Activated CD4-positive, alpha-beta T cell treated with anti-CD3 and anti-CD28 coated beads, Interleukin-2, amount 10 ng/mL, durations not matched to agents 7 days and 5 days (primary cell): ENCODE measurements at places on chromosomes 16 and 17. TPM values are rescaled to one million over a fixed set of nuclear protein-coding genes. Genes with fewer than 3 reads are reported as not detected.

DNA sequence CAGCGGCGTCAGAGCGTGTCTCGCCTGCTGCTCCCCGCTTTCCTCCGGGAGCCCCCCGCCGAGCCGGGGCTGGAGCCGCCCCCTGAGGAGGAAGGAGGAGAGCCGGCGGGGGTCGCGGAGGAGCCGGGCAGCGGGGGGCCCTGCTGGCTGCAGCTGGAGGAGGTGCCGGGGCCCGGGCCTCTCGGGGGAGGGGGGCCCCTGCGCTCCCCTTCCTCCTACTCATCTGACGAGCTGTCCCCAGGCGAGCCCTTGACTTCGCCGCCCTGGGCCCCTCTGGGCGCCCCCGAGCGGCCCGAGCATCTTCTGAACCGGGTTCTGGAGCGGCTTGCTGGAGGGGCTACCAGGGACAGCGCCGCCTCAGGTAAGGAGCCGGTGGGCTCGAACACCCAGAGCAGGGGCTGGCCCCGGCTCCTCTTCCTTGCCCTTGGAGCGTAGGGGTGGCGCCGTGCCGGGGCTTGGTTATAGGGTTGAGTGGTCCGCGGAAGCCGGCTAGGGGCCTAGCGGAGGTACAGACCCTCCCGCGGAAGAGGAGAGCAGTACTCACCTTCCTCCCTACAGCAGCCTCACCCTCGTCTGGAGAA, 841 bp downstream of the RAPGEFL1 start:
- H3K36me3 ChIP-seq: peaks cover 15% of the 10 kb centered on the region
- no peak for DNase-seq
- H3K4me3 ChIP-seq: peak overlapping the region; percentile 32

GRCh38 chr16:68466174-68466573, 17.9 kb upstream of the SMPD3 start:
- peaks cover 42% of the 10 kb centered on the region for H3K4me1 ChIP-seq
- DNase-seq: no peak
- H3K4me3 ChIP-seq: no peak overlapping the region
- no peak overlapping the region for H3K27ac ChIP-seq
- H3K27me3 ChIP-seq: peaks cover 19% of the 10 kb centered on the region
- H3K36me3 ChIP-seq: peaks cover 3% of the 10 kb centered on the region

RHBDF1 gene
- not detected for total RNA-seq

DNA sequence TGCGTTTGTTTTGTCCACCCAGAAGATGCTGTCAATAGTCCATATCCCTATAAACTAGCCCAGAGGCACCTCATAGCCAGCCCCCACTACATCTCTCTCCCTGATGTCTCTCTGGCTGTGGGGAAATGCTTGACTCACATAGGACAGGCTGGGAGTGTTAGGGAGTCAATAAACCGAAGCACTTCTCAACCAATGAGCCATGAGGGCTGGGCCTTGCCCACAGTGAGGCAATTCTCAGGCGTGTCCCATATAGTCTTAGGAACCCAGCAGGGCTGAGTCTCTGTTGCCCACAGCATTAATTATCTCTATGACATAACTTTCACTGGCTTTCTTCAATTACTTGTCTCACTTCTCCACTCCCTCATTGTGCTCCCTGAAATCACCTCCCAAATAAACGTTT, 387.3 kb upstream of the CDH11 start:
- no peaks in the 10 kb centered on the region for H3K36me3 ChIP-seq
- no peak overlapping the region for H3K4me3 ChIP-seq
- no peak overlapping the region for H3K27ac ChIP-seq

GRCh38 chr16:10668322-10669045, 26.2 kb downstream of the TEKT5 start:
- H3K36me3 ChIP-seq: no peaks in the 10 kb centered on the region
- H3K27me3 ChIP-seq: no peaks in the 10 kb centered on the region
- no peaks in the 10 kb centered on the region for H3K4me1 ChIP-seq
- no peak overlapping the region for H3K27ac ChIP-seq

GRCh38 chr16:74305978-74306784, 9.6 kb downstream of the PSMD7 start:
- DNase-seq: no peak
- H3K36me3 ChIP-seq: peaks cover 49% of the 10 kb centered on the region
- H3K27ac ChIP-seq: no peak overlapping the region
- no peak overlapping the region for H3K4me3 ChIP-seq

SDF2 gene
- 43.9 TPM for total RNA-seq

DNA sequence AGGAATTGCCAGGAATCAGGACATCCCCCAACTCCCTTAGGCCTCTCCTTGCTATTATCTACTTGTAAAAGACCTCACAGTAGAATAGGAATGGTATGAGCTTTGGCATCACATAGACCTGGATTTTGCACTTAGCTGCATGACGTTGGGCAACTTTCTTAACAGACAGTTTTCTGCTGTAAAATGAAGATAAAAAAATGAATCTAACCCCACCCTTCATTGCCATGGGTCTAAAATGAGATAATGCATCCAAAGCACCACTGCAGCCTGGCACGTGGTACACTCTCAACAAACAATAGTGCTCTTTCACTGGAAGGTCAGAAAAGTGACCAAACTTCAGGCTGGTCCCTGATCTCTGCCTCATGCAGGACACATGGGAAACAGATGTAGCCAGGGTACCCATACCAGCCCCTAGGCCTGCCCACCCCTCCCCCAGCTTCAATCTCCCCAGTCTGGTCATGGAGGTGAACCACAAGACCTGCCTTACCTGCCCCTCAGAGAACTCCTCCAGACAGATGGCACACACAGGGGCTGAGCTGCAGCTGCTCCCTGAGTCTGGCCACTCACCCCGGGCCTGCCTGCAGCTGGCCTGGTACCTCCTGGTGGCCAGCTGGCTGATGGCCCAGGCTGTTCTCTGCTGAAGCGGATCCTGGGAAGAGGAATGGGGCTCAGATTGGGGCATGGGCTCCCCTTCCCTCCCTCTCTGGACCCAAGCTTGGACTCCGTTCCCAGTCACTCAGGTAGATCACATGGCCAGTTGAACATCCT, 8.5 kb upstream of the SUPT4H1 start:
- no peaks in the 10 kb centered on the region for H3K27me3 ChIP-seq
- DNase-seq: no peak
- H3K36me3 ChIP-seq: peaks cover under 1% of the 10 kb centered on the region
- no peak overlapping the region for H3K27ac ChIP-seq

GRCh38 chr17:64126918-64127317, 3.0 kb downstream of the ERN1 start:
- peaks cover 52% of the 10 kb centered on the region for H3K36me3 ChIP-seq
- DNase-seq: no peak
- H3K4me1 ChIP-seq: peaks cover 75% of the 10 kb centered on the region
- no peaks in the 10 kb centered on the region for H3K27me3 ChIP-seq
- H3K4me3 ChIP-seq: peak overlapping the region; percentile 92
- H3K27ac ChIP-seq: no peak overlapping the region

KRT28 gene
- total RNA-seq: not detected

PCGF2 gene
- total RNA-seq: 0.23 TPM

DNA sequence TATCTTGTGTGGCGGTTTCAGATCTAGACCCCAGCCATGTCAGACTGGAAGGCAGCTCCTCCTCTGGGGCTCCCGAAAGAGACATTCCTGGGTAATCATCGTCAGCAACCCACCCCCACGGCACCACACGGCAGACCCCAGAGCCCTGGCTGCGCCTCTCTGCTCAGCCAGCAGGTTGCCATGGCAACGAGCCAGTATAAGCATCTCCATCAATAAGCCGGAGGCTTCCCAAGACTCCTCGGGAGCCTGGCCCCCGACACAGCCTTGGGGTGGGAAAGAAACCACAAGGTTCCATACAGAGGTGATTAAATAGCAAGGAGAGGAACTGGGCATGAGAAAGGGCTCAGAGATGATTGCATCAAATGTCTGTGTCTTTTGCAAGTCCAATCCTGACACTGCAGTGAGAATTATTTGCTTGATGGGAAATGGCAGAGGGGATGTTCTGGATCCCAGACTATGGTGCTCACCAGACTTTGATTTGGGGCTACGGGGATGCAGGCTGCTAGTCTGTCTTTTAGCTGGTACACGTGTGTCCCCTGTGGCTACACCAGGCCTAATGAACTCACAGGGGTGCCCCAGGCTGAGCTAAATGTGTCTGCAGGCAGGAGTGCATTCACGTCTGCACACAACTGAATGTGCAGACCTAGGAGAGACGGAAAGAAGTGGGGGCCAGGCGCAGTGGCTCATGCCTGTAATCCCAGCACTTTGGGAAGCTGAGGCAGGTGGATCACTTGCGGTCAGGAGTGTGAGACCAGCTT, 320.5 kb upstream of the TNRC6C start:
- no peak overlapping the region for H3K27ac ChIP-seq
- peaks cover 13% of the 10 kb centered on the region for H3K27me3 ChIP-seq
- no peak for DNase-seq
- no peak overlapping the region for H3K4me3 ChIP-seq
- H3K4me1 ChIP-seq: peaks cover 13% of the 10 kb centered on the region
- H3K36me3 ChIP-seq: no peaks in the 10 kb centered on the region

GRCh38 chr16:22815863-22816262, 1.9 kb downstream of the HS3ST2 start:
- no peak for DNase-seq
- H3K27me3 ChIP-seq: peaks cover 37% of the 10 kb centered on the region
- H3K4me1 ChIP-seq: peaks cover 1% of the 10 kb centered on the region
- H3K27ac ChIP-seq: no peak overlapping the region

GRCh38 chr17:49260011-49260816, 29.6 kb upstream of the PHOSPHO1 start:
- H3K27me3 ChIP-seq: peaks cover 16% of the 10 kb centered on the region
- H3K27ac ChIP-seq: no peak overlapping the region
- peak; percentile 39 for DNase-seq

GRCh38 chr16:49181791-49182518, 99.7 kb downstream of the CBLN1 start:
- DNase-seq: no peak
- no peak overlapping the region for H3K4me3 ChIP-seq
- no peaks in the 10 kb centered on the region for H3K36me3 ChIP-seq
- H3K27me3 ChIP-seq: no peaks in the 10 kb centered on the region

PSMB3 gene
- 262 TPM for total RNA-seq

MSLN gene
- total RNA-seq: not detected

- H3K27me3 ChIP-seq: no peaks in the 10 kb centered on the region
- no peaks in the 10 kb centered on the region for H3K4me1 ChIP-seq
- H3K36me3 ChIP-seq: no peaks in the 10 kb centered on the region
- H3K4me3 ChIP-seq: no peak overlapping the region
Observed at GRCh38 chr17:32631341-32632096, 144.7 kb downstream of the CDK5R1 start.

TBC1D28 gene
- total RNA-seq: not detected

SLC22A31 gene
- total RNA-seq: 2.8 TPM

GPR139 gene
- not detected for total RNA-seq

CDH11 gene
- total RNA-seq: not detected

DNA sequence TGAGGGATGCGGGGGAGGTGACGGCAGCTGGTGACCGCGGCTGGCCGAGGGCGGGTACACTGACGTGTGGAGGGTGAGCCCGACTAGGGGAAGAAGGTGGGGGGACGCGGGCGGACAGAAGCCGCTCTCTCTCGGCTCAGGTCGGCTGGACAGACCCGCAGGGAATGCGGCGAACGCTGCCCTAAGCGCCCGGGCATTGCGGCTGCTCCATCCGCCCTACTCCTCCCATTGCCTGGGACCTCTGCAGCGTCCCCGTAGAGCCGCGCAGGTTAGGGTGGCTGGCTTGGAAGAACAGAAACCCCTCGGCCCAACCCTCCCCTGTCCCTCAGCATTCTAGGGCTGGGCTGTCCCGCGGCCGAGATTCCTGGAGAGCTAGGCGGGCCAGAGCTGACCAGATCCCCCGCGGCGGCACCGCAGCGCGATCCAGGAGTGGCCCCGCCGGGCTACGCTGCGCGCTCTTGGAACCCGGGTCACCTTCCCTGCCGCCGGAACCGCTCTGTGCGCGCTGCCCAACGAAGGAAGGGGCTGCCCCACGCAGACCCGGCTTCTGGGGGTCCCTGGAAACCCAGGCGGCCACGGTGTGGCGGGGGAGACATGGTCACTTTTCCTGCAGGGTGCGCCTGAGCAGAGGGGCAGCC, 3.0 kb downstream of the DLX4 start:
- no peak overlapping the region for H3K4me3 ChIP-seq
- H3K4me1 ChIP-seq: peaks cover 22% of the 10 kb centered on the region
- DNase-seq: no peak
- no peaks in the 10 kb centered on the region for H3K36me3 ChIP-seq

- no peaks in the 10 kb centered on the region for H3K36me3 ChIP-seq
- H3K27ac ChIP-seq: no peak overlapping the region
- no peaks in the 10 kb centered on the region for H3K27me3 ChIP-seq
- no peak overlapping the region for H3K4me3 ChIP-seq
- no peaks in the 10 kb centered on the region for H3K4me1 ChIP-seq
Observed at GRCh38 chr17:46949291-46950174, 26.6 kb downstream of the GOSR2 start.

OR4D1 gene
- total RNA-seq: 0.54 TPM

- no peak overlapping the region for H3K27ac ChIP-seq
- no peak overlapping the region for H3K4me3 ChIP-seq
- no peak for DNase-seq
Observed at GRCh38 chr16:67419931-67420330, 3.7 kb upstream of the ZDHHC1 start.

DNA sequence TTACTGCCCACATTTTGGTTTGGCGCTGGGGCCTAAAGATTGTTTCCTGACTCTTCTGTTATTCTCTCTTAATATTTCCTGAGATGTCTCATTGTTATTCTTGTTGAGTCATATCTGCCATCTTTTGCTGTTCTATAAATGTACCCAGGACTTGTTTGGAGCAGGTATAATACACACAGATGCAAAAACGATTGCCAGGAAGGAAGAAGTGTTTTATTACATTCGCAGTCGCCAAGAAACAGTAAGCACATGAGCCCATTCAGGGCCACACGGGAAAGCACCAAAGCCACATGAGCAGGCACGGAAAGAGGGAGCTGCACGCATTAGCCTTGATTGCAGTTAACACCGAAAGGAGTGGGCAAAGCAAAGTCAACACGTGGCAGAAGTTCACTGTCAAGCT, 70.2 kb downstream of the ARHGAP44 start:
- no peaks in the 10 kb centered on the region for H3K36me3 ChIP-seq
- no peak for DNase-seq
- no peak overlapping the region for H3K27ac ChIP-seq
- no peak overlapping the region for H3K4me3 ChIP-seq
- no peaks in the 10 kb centered on the region for H3K4me1 ChIP-seq

GRCh38 chr16:12431561-12431960, 372.1 kb downstream of the CPPED1 start:
- H3K27ac ChIP-seq: no peak overlapping the region
- H3K27me3 ChIP-seq: no peaks in the 10 kb centered on the region
- H3K4me1 ChIP-seq: peaks cover 9% of the 10 kb centered on the region
- H3K36me3 ChIP-seq: no peaks in the 10 kb centered on the region

GRCh38 chr16:627454-628239, 3.1 kb upstream of the WFIKKN1 start:
- no peaks in the 10 kb centered on the region for H3K4me1 ChIP-seq
- no peaks in the 10 kb centered on the region for H3K27me3 ChIP-seq
- H3K36me3 ChIP-seq: no peaks in the 10 kb centered on the region
- H3K27ac ChIP-seq: no peak overlapping the region

DNA sequence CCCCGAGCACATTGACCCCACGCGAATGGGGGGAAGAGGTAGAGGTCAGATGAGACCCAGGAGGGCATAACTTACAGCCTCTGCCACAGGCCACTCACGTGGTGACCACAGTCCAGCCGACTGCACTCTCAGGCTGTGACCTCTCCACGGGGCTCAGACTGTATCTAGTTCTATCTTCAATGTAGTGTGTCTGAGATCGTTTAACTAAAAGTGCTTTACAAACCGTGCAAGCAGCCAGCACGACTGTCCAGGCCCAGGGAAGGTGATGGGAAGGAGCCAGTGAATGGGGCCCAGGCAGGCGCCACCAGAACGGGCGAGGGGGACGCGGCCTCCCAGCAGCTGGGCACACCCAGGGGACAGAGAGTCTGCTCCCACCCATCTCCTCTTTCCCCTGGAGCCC, 108.6 kb downstream of the ANKRD11 start:
- no peak overlapping the region for H3K4me3 ChIP-seq
- H3K4me1 ChIP-seq: peaks cover 79% of the 10 kb centered on the region
- H3K36me3 ChIP-seq: peaks cover 13% of the 10 kb centered on the region
